ENCODE measurements at places on chromosomes 1 and 21. TPM values are rescaled to one million over a fixed set of nuclear protein-coding genes. Genes with fewer than 3 reads are reported as not detected.

DNA sequence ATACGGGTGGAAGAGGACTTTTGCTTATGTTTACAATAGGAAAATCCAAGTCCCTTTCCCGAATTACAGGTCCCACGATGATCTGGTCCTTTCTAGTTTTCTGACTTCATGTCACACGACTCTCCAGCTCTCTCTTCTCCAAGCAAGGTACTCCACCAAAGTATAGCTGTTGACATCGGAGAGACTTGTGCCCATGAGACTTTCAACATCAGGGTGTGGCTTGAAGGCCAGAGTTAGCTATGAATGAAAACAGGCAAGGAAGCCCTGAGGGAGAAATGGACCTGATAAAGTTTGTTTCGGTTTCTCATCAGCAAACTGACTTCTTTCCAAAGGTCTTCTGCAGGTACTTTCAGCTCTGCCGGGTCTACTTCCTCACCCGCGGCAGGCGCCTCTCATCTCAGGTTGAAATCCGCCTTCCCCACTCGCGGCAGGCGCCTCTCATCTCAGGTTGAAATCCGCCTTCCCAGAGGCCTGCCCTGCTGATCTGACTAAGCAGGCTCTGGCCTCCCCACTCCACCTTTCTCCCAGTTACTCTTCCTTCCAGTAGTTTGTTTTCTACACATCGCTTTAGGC lies 2.1 kb upstream of the PER3 start:
- no peak for DNase-seq

CLCC1 gene
- total RNA-seq: 36.3 TPM

DNA sequence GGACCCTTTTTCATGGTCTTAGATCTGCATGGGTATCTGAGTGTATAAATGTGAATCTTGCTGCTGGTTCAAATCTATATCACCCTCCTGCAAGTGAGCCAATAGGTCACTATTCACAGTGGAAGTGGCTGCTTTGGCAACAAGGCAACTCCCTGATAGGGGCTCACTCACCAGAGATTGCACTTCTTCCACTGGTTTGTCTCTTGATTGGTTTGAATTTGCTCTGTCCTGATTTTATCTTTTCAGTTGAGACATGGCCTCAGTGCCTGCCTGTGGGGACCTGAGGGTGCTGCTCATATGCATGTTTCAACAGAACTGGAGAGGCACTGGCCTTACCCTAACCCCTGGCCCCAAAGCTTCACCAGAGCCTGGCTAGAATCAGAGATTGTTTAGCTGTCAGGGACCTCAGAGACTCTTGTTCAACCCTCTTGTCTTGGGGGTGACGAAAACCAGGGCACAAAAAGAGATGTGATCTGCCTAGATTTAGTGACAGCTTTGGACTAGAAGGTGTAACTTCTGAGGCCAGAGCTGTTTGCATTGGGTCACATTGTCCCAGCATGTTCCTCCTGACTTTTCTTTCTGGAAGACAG lies 16.9 kb downstream of the AVPR1B start:
- DNase-seq: no peak

GRCh38 chr1:185244015-185244747 lies 72.9 kb downstream of the IVNS1ABP start:
- DNase-seq: peak; percentile 58

DNA sequence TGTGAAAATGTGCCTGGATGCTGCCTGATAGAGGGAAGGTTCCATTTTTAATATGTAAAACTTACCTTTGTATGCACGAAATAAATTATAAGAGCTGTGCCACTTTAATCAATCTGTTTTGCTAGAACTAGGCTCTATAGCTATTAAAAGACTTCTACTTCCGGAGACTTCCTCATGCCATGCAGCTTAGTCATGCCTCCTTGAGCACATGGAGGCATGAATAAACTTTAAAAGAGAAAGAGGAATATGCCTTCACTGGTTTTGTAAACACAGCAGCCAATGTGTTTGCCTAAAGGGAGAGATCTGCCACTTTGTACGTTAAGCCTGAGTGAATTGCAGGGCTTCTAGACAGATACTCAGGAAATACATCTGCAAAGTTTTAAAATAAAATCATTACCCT lies 604.6 kb downstream of the LRRIQ3 start:
- peak; percentile 83 for DNase-seq

DNA sequence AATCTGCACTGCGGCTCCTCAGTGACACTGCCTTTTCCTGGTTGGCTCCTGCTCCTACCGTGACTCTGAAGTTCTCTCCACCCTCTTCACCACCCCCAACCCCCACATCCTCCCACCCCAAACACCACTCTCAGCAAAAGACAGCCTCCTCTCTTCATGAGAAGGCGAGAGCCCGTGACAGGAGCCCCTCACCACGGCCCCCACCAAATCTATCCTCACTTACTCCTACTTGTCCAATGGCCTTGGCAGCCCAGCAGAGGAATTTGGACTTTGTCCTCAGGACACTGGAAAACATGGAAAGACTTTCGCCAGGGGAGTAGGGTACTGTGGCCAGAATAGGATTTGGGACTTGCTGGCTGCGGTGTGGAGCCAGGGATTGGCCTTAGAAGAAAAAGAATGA lies 6.9 kb downstream of the TMEM125 start:
- no peak for DNase-seq

DNA sequence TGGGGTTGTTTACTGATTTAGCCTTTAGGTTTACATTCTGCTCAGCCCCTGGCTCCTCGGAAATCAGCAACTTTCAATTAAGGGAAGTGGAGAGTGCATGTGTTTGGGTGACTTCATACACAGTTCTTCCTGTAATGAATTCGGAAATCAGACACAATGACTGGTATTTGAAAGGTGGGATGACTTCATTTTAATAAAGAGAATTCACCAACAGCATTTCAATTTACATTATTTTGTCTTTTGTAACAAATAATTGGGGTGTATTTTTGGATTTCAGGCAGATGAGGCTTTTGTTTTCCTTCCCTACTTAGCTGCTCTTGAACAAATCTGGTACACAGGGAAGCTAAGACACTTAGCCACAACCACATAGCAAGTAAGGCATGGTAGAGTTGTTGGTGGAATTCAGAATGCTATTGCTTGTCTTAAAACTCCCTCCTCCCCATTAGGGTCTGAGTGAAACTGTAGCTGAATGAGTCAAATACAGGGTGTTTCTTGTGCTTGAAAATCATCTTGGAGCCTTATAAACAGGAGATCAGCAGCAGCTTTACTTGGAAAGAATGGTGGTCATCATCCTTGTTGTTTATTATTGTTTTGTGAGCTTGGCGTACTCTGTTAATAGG lies 917 bp downstream of the STX12 start:
- DNase-seq: peak; percentile 75

EPHB2 gene
- total RNA-seq: 69.1 TPM

DNA sequence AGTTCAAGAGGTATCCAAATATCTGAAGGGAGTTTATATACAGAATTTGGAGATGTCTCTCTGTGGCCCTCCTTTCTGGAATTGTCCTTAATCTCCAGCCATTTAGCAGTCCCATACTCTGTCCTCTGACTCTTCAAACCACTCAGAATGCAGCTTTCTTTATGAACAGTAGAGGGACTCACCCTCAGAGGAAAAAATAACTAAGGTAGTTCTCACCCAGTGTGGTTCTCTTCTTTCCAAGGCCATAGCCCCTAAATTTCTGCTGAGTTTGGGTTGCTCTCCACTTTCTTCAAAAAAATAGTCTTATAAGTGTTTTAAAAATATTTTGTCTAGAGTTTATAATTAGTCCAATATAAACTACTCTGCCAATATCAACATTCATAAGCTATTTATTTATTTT lies 369.7 kb downstream of the MATN1 start:
- DNase-seq: no peak

AKNAD1 gene
- total RNA-seq: not detected

DNA sequence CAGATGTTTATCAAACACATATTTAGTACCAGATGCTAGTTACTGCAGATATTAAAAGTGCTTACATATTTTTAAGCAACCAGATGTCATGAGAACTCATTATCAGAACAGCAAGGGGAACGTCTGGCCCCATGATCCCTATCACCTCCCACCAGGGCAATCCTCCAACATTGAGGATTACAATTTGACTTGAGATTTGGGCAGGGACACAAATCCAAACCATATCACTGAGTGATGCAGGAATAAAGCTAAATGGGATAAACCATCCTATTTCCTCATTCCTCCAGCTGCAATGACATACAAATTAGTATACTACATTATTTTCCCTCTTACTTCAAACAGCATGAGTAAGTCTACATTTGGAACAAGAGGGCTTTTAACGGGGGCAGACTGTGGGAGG lies 3.1 kb upstream of the KCNK2 start:
- no peak for DNase-seq

HAO2 gene
- total RNA-seq: not detected

DNA sequence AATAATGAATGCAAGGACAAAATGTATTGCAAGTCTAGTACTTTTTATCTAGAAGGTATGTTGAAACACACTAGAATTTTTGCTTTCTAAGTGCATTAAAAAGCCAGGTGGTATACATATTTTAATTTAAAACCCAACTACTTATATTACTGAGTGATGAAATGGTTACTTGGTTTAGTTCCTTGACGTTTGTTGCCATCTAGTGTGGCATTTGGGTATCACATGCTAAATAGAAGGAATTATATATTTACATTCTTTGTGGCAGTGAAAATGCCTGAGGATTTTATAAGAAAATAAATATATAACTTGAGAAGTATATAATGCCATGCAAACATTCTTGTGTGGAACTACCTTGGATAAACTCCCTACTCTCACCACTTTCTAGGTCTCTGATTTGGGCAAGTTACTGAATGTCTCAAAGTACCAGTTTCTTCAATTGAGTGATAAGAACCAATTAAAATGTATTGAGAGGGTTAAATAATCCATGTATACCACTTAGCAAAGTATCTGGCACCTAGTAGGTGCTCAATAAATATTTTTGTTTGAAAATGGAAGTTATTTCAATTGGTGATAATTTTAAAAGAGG lies 69.6 kb downstream of the SDCCAG8 start:
- DNase-seq: peak; percentile 79

IFI44L gene
- total RNA-seq: 1.5 TPM

CLDN8 gene
- not detected for total RNA-seq

ARMH1 gene
- total RNA-seq: not detected

Measured in endothelial cell of umbilical vein (primary cell).